ENCODE measurements at places on chromosomes 7 and 10.

DNA sequence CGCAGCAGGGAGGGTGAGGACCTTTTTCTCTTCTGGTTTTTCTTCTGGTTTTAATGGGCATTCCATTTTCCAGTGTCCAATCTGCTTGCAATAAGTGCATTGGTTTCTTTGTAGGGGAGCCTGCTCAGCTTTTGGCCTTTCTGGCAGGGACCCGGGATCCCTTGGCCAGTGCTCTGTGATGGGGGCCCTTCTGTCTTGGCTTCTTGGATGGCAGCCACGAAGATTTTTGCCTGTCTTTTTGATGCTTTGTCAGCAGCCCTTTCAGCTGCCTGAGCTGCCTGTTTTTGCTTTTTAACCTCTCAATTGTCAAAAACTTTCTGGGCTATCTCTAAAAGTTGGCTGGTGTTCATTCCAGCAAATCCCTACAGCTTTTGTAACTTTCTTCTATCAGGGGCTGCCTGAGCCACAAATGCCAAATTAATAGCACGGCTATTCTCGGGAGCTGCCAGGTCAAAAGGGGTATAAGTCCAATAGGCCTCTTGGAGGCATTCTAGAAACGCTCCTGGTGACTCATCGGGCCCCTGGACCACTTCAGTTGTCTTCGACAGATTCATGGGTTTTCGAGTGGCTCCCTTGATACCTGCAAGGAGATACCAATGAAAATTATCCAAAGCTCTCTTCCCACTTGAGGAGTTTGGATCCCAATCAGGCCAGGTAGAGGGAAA is 179.9 kb upstream of the MBL2 start:
- no peak for DNase-seq

GRCh38 chr7:315516-316265 is 25.7 kb downstream of the FOXL3 start:
- no peak for DNase-seq

GRCh38 chr10:24982319-24983112 is 30.1 kb upstream of the PRTFDC1 start:
- no peak for DNase-seq

DNA sequence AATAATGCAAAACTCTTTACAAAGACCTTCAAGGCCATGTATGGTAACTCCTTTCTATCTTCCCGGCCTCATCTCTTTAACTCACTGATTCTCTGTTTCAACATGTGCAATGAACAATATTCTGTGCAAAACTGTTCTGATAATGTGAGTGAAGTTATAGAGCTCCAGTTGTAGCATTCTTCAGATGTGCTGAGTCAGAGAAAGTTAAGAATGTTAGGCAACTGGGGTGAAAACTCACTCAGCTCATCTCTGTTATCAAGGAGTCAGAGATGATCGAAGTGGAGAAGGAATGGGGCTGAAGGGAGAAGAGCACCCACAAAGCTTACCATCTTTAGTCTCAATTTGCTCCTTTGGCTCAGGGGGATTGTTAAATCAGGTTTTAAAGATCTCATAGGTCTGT is 344.7 kb upstream of the NPSR1 start:
- DNase-seq, result no peak

DNA sequence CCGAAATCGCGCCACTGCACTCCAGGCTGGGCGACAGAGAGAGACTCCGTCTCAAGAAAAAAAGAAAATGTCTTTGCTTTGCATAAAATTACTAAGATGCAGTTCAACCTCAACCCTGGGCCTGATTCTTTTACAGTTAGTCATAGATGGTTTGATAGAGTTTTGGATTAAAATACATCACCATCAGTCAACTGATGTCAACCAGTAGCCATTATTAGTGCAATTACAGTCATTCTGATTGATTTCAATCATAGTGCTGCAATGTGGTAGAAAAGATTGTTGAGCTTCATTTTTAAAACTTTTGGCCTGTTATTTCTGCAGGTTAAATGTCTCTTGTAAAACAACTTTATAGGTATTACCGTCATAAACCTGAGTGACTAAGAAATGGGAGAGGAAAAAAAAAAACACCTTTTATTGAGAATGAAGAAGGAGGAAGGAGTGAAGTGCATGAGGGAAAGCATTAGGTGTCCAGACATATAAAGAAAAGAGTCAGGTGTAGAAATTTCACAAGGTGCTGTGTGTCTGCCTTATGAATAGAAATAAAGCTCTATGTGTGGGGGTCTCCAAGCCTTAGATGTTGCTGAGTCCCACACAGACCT is 150.6 kb downstream of the TRIL start:
- DNase-seq, result no peak

GRCh38 chr10:113056441-113057021 is 106.5 kb downstream of the TCF7L2 start:
- no peak for DNase-seq

DNA sequence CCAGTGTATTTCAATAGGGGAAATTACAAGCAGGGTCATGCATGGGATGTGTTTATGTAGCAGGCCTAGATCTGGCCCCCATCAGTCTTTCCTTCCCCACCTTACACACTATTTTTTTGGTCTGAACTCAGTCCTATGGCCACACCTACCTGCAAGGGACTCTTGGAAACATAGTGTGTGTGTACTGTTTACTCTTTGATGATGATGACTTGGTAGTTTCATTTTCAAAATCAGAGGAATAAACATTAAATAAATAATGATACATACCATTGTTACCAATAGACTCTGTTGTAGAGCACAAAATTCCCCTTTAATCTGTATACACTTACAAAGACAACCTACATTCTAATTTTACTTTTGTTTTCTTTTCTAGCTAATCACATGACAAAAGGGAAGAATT is 191.0 kb downstream of the ZEB1 start:
- no peak for DNase-seq

DNA sequence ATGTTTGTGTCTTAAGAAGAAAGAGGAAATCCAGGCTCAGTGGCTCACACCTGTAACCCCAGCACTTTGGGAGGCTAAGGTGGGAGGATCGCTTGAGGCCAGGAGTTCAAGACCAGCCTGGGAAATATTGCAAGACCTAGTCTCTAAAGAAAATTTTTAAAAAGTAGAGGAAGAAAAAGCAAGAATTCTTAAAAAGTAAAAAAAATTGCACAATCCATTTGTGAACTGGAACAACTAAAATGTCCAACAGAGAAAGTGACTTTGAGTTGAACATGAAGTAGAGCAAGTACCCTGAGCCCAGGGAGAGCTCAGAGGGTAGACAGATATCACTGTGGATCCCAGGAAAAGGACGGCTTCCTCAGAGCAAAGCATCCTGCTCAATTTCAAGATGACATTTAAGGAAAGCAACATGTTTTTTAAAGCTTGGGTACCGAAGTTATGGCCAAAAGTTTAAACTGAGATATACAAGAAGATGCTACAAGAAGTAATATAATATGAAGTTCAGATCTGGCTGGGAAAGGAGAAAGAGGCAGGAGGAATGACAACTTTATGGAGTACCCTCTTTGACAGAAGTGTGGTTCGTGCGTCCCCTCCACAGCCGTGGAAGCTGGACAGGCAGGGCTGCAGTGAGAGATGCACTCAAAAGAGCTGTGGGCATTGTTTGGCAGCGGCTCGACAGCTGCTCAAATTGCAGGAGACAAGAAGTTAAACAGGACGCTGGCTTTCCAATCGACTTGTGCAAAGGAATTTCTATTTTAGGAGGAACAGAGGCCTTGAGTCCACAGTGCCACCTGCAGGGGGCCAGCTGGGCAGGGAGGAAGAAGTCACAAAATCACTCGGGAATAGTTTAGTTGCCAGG is 201.3 kb downstream of the JCAD start:
- DNase-seq, result no peak
